NCI-H2107 (cell line): ENCODE measurements at places on chromosomes 2 and 18.

- DNase-seq, result no peak
Measured at GRCh38 chr2:218389333-218390150, 7.5 kb downstream of the SLC11A1 start.

GRCh38 chr2:224954980-224955379 lies 87.3 kb downstream of the DOCK10 start:
- DNase-seq, result no peak

GRCh38 chr2:121819846-121820245 lies 64.4 kb downstream of the TSN start:
- DNase-seq, result no peak

DNA sequence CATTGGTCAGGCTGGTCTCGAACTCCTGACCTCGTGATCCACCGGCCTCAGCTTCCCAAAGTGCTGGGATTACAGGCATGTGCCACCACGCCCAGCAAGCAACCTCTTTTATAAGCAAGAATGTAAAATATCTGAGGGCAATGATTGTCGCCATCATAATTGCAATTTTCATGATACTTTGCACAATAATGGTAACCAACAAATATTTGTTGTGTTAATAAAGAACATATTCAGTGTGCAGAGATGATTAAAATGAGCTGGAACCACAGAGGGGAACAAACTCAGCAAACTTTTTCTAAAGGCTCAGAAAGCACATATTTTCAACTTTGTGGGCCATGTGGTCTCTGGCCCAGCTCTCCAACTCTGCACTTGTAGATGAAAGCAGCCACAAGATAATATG lies 115.2 kb upstream of the SIX2 start:
- no peak for DNase-seq

DNA sequence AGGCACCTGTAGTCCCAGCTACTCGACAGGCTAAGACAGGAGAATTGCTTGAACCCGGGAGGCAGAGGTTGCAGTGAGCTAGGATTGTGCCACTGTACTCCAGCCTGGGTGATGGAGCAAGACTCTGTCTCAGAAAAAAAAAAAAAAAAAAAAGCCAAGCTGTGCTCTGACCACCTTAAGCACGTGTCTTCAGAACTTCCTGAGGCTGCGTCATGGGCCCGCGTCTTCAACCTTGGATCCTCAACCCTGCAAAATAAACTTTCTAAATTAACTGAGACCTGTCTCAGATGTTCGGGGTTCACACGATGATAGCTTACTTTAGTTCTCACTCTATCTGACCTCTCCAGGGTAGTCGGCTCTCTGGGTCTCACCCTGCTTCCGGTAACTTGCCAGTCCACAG lies 65.8 kb upstream of the CABLES1 start:
- no peak for DNase-seq

GRCh38 chr2:241545106-241545505 lies 13.4 kb upstream of the BOK start:
- no peak for DNase-seq

GRCh38 chr2:84717302-84717701 lies 163.6 kb downstream of the TRABD2A start:
- DNase-seq, result no peak

GRCh38 chr2:44215827-44216226 lies 47.2 kb downstream of the PPM1B start:
- DNase-seq, result no peak

DNA sequence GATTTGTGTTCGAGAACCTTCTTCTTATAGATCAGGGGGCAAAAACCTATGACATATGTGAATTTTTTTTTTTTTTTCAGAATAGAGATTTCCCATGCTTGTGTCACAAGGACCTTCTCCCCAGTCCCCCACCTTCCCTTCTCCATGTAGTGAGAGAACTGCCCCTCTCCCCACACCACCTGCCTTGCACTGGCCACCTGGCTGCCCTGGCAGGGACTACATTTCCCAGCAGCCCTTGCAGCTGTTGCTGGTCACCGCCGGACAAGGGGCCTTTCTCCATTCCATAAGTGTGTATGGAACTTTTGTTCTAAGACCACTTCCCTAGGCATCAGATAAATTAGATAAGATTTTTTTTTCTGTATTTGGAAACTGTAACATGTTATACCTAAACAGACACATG lies 22.2 kb downstream of the MBP start:
- DNase-seq, result no peak

DNA sequence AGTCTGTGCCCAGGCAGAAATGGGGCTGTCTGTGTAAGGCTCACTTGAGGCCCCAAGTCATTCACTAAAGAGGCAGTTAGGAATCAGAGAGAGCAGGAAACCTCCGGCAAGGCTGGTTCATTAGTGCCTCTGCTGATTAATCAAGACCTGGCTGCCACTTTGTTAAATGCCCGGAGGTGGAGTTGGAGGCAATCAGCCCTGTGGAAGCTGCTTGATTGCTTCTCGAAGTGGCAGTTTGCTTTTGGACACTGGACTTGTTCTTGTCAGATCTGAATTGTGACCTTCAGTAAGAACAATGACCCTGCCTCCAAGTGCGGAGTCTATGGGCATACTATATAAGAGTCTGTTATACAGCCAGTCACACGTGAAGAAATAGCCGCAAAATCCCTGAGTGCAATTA lies 183.9 kb upstream of the LINC00305 start:
- DNase-seq, result no peak

DNA sequence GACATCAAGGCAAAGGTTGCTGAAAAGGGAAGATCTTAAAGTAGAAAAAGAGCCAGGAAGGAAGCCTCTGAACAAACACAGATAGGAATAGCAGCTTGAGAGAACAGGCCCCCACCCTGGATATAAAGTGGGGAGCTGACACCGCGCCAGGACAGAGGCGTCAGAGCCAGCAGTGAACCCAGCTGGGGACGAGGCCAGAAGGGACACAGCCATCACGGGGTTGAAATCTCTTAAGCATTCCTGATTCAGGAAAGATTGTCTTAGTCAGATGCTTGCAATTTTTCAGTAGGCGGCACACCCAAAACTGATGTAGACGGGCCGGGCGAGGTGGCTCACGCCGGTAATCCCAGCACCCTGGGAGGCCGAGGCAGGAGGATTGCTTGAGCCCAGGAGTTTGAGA lies 93.8 kb upstream of the PHLPP1 start:
- no peak for DNase-seq

DNA sequence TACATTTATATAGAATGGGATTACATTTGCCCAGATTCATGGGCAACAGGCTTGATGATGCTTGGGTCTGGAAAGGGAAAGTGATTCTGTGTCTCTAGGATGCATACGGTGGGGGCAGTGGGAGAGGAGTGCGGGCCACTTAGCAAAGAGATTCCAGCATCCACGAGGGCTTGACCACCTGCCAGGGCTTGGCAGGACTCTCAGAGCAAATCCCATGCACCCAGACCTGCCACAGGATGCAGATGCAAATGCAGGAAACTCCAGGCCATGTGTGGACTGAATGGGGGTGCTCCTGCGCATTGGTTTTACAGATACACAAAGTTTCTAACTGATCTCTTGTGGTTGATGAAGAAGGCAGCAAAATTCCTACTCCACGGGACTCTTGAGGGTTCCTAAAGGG lies 334.7 kb downstream of the CYRIA start:
- no peak for DNase-seq

- DNase-seq, result no peak
Measured at GRCh38 chr2:233228376-233228775, 23.1 kb upstream of the ATG16L1 start.

GRCh38 chr2:127651381-127651809 lies 5.4 kb downstream of the GPR17 start:
- DNase-seq, result no peak

- DNase-seq, result no peak
Measured at GRCh38 chr18:23599809-23600208, 13.5 kb upstream of the NPC1 start.

DNA sequence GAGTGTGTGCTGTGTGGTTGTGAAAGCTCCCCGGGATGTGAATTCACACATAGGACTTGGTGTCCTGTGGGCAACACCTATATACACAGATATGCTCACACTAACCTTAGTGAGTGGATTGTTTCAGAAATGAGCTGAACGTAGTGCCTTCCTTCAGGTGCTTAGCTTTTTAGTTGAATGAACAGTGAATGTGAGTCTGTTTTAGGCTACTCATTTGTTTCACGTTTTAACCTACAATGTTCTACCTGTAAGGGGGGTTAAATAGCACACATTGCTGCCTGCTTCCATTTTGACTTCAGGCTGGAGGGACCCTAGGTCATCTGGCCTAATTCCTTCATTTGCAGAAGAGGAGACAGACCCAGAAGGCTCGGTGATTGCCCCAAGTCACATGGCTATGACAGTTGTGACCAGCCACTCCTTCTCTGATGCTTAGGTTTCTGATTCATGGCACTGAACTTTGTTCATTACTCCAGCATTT lies 1.0 kb downstream of the PLEK start:
- no peak for DNase-seq

GRCh38 chr18:13608791-13609532 lies 117.4 kb downstream of the FAM210A start:
- DNase-seq, result no peak

GRCh38 chr2:69493268-69493667 lies 56.0 kb upstream of the NFU1 start:
- DNase-seq, result no peak

DNA sequence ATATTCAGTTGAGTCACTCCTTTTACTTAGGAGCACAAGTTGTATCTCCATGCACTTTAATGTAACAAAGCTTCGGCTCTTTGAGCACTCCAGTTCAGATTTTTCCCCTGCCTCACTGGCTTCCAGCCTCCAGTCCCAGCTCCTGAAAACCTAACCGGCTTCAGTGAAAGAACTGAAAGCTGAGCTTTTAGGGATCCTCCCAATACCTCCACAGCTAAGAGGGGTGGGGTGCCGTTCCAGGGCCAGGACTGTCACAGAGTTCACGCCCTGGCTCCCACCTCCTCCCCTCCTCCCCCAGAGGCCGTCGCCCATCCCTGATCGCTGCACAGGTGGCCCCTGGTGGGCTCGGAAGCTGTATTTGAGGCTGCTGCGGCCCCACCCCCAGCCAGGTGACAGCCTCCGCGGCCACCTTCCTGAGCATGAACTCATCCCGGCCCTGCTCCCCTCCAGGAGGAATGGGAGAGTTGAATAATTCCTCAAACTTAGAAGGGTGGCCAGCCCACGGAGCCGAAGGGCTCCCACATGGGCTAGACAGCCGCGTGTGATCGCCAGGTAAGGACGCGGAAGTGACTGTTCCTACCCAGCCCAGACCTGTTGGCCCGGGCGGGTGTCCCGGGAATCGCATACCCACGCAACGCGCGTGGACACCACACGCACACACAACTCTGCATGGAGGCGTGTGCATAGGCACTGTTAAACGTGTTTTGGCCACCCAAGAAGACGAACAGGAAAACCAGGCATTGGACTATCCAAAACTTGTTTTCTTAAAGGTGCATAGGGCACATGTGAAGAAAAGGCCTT lies 1.8 kb downstream of the MYO5B start:
- no peak for DNase-seq

DNA sequence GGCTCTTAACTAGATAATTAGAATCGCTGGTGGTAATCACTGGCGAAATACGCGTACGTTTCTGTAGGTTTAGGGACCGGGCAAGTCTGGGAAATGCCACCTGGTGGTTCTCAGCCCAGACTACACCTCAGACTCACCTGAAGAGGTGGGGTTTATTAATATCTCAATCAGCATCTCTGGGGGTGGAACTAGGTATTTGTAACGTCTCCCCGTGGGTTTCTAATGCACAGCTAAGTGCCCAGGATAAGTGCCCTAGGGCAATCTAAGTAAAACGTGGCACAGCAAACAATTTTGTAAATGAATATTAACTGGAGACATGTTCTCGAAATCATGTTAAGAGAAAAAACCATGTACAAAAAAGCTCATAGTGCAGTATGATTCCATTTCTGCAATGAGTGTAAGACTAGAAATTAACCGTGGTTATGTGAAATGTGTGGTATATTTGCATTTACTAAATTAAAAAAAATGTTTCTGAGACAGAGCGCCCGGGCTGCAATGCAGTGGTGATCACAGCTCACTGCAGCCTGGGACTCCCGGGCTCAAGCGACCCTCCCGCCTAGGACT lies 760 bp upstream of the CNOT11 start:
- DNase-seq, result peak; percentile 18

- no peak for DNase-seq
Measured at GRCh38 chr2:28956415-28956826, 24.7 kb upstream of the TOGARAM2 start.

- no peak for DNase-seq
Measured at GRCh38 chr2:217973008-217973787, 29.6 kb downstream of the TNS1 start.

GRCh38 chr2:70916291-70916690 lies 19.4 kb upstream of the ATP6V1B1 start:
- no peak for DNase-seq

- no peak for DNase-seq
Measured at GRCh38 chr2:166278856-166279255, 96.9 kb downstream of the SCN9A start.

GRCh38 chr2:206353685-206354084 lies 79.2 kb downstream of the ZDBF2 start:
- DNase-seq, result no peak

- DNase-seq, result no peak
Measured at GRCh38 chr2:238927746-238928519, 80.0 kb downstream of the TWIST2 start.

DNA sequence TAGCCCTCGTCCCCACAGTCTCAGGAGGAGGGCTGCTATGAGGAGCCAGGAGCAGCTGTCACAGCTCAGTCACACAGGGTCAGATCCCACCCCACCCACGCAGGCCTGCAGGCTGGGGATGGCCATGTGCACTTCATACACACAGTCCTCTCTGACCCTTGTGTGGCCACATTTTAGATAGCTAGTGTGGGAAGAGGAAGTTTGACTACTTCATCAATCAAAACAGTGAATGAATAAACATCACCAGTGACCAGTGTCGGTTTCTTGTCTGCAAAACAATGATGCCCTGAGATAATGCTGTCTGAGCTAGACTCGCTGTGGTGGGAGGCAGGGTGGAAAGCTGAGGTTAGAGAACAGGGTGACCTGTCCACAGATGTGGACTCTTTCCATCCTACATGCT lies 107.1 kb downstream of the PIEZO2 start:
- no peak for DNase-seq

DNA sequence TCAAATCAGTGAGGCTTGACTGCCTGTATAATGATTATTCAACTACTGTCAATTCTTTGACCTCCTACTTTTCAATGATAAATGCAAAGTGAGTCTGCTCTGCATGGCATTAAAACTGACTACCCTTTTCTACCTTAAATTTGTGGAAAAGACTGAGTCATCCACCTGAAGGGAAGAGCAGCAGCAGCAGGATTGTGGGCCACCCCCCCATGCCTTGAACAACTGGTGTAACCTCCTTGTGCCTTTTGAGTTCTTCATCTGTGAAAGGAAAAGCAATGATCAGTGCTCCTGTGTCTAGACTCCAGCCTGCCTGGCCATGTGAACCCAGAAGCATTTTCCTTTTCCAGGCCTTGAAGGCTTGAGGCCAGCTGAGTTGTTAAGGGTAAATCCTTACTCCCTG lies 102.9 kb downstream of the OSR1 start:
- no peak for DNase-seq

- no peak for DNase-seq
Measured at GRCh38 chr2:212173756-212174510, 364.7 kb downstream of the ERBB4 start.

GRCh38 chr18:62829936-62830335 lies 114.6 kb downstream of the PHLPP1 start:
- no peak for DNase-seq
